ENCODE measurements at places on chromosomes 7 and 10.

- no peak for DNase-seq
Observed at GRCh38 chr10:106540645-106541044, 623.9 kb downstream of the SORCS1 start.

- no peak for DNase-seq
Observed at GRCh38 chr10:65500716-65501115, 1425.1 kb upstream of the LRRTM3 start.

DNA sequence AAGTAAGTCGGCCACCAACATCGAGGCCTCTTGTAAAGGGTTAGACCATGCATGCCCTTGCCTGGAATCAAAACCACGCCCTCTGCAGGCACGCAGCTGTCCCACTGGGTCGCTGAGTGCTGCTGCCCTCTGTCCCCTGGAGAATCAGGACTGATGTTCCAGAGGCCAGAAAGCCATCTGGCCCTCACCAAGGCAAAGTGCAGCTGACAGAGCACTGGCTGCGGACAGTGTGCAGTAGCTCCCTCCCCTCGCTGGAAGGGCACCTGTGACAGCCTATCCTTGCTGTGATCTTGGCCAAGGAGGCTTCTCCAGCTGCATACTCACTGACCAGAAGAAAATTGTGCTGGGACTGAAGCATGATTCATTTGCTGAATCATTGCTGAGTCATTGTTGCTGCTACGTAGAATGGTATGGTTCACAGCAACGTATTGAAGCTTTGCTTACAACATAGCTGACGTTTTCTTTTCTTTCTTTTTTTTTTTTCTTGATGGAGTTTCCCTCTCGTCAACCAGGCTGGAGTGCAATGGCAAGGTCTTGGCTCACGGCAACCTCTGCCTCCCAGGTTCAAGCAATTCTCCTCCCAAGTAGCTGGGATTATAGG, 30.4 kb downstream of the DDC start:
- DNase-seq = no peak

DNA sequence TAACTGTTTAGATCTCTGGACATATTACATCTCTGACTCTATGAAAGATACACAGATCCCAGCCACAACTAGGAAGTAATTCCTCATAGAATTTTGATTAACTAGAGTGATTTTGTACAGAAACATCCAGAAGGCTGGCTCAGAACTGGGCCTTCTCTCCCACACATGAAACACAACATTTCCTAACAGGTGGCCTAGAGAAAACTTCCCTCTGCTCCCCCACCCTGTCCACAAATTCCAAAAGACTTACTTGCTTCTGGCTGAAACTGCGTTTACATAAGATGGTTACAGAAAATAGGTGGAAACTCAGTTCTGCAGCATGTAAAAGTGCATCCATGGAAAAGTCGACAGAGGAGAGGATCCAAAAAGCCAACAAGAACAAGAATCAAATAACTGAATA, 132.9 kb downstream of the FZD1 start:
- DNase-seq = no peak

DNA sequence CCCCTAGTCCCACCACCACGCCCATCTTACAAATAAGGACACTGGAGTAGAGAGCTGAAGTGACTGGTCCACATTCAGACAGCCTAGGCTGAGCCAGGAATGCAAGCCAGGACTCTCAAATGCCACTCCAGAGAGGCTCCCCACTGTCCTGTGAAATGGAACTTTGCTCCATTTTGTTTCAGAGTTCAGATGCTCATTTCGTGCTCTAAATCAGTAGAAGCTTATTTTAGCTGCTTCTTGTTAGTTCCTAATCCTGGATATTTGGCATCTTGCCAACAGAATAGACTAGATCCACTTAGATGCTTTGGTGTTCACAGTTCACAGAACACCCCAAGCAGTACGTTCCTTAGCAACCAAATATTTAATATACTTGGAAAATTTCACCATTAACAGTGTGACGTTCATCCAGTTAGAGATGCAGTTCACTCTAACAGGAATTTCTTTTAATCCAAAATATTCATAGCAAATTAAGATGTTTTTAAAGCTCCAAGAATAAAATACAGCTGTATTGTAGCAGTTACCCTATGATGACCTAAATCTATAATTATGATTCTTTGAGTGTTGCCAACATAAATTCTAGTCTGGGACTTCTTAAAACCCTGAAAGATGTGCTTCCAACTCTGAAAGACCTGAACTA, 7.3 kb downstream of the MMP21 start:
- peak; percentile 35 for DNase-seq

DNA sequence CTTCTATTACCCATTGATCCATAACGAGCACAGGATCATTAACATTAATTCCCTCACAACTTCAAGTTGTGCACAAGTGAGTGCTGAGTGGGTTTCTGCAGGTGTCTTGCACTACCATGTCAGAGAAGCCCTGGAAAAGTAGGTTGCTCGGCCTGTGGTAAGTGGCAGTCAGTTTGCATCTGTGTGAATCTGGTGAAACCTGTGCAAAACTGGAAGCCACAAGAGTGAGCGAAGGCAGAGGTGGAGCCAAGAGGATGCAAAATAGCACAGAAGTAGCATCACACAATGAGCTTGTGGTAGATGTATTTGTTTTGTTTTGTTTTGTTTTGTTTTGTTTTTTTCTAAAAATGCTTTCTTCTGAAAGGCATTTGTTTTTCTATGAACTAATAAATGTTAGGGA, 181.5 kb downstream of the THSD7A start:
- no peak for DNase-seq

DNA sequence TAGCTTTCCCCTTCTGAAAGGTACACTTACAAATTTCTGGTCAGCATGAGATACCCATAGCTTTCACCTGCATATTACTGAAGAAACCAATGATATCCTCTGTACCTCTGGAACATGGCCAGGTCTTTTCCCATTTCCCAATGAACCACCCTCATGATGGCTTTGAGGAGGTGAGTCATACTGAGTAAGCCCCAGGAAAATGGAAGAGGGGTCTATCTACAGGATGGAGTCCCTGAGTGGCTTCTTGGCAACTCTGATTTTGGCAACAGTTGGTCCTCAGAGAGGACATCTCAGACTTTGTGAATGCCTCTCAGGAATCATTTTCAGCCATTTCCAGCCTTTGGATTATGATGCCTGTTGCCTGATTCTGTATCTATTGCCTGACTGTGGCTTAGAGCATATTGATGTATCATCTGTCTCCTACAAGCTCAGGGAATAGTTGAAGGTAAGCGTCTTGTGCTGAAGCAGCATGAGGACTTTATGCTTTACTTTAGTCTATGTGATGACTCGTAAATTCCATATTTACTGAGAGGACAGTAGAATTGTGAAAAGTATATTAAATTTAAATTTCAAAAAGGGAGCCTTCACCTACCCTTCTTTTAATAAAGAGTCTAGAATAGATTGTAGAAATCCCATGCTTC, 84.7 kb upstream of the DKK1 start:
- no peak for DNase-seq

- no peak for DNase-seq
Observed at GRCh38 chr10:124366825-124367224, 51.9 kb downstream of the OAT start.

DNA sequence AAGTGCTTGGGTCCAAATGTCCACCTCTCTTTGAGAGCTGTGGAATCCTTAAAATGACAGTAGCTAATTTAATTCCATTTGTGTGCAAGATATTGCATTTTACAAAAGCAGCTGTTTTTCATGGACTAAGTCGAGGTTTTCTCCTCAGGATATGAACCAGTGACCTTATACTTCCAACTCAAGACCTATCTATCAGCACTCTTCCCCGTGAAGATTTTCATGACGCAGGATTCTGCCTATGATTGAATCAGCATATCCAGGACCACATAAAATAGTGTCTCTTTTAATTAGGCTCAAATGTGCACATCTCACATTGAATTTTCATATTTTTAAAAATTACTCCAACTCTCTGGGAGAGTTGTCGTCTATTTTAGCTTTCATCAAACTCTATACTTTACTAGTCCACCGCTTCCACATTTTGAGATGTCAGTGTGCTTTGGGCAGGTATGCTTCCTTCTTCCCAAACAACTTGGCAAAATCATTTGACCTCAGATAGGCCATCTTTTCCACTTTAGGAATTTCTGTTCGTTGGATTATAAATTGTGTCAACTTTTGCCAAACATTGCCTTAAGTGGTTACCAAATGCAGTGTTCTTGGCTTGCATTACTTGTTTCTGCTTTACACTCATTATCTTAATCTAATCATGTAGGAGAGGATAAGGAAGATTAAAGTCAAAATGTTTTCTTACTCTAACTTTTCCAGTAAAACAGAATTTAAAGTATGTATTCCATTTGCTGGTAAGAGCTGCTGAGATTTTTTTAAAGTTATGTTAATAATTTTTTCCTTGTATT, 39.4 kb downstream of the SEMA3A start:
- DNase-seq = no peak

- no peak for DNase-seq
Observed at GRCh38 chr10:96752375-96752774, 32.1 kb upstream of the PIK3AP1 start.

DNA sequence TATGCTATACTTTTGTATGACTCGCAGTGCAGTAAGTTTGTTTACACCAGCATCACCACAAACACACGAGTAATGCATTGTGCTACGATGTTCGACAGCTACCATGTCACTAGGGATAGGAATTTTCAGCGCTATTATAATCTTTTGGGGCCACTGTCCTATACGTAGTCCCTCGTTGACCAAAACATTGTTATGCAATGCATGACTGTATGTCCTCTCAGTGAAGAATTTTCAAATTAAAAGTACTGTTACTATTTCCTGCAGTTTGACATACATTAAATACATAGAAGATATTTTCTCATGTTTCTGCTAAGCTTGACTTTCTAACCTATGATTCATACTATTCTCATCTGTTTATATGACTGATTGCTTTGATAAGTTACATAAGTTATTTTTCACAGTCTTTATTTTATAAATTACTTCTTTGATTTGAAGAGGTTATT, 203.6 kb downstream of the VTI1A start:
- DNase-seq = no peak

GRCh38 chr7:150954986-150955518, 23.1 kb downstream of the KCNH2 start:
- no peak for DNase-seq

Data from neural progenitor cell (in vitro differentiated cells).